Hepatic stellate cell (primary cell): ENCODE measurements at places on chromosomes 6 and 20.
A peak's percentile ranks its signal among the peaks of the same experiment; 100 is the strongest.

DNA sequence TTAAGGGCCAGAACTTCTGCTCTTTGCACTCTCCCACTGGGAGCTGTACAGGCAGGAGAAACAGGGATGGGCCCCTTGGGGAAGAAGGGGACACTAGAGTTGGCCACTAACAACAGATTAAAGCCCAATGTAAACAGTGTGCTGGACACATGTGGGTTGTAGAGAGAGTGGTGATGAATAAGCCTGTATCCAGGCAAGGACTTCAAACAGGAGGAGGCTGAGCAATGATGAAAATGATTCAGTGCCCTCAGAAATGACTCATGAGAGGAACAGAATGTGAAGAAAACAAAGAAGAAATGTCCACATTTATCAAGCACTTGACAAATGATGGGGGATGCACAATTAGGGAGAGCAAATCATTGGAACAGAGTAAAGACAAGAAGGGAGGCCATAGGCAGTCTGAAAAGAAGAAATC lies 242.3 kb downstream of the TBX18 start:
- DNase-seq: peak; percentile 32

DNA sequence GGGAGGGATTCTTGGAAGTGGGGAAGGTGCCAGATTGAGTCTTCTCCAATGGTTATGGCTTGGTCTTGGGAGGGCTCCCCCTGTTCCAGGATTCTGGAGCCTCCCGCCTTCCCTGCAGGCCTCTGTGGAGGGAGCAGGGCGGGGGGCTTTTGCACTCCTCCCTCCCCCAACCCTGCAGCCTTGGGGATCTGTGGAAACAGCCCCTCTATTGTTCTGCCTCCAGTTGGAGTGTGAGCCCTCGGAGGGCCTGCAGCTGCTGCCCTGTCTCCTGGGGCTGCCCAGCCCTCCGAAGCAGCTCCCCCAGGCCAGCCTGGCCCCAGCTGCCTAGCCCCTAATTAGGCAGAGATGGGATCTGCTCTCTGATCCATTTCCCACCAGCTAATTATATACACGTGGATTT lies 14.7 kb downstream of the FAM110A start:
- DNase-seq: no peak

DNA sequence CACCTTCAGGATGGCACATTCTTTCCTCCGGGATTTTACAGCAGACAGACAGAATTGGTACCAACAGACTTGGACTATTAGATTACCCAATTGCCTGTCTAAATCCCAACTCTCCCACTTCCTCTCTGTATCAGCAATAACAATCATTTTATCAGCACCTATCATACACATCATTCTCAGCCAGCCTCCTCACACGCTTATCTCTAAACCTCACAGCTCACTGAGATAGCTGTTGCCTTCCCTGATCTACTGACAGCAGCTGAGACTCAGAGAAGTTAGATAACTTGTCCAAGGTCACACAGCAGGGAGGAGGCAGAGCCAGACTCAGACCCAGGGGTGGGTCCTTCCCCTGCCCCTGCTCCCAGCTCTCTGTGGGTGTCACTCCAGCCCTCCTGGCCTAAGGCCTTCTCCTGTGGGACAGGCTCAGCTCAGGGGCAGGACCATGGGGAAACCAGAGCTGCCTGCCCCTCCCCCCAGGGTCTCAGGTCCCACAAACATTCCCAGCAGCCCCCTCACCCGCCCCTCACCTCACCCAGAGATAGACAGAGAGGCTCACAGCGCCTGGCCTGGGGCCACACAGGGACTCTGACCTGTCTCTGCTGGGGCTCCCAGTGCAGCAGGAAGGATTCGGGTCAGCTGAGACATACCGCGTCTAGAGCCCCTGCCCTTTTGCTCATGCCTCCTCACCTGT lies 92.8 kb downstream of the GRM4 start:
- DNase-seq: no peak

GRCh38 chr20:9565910-9566550 lies 51.6 kb downstream of the LAMP5 start:
- no peak for DNase-seq

DNA sequence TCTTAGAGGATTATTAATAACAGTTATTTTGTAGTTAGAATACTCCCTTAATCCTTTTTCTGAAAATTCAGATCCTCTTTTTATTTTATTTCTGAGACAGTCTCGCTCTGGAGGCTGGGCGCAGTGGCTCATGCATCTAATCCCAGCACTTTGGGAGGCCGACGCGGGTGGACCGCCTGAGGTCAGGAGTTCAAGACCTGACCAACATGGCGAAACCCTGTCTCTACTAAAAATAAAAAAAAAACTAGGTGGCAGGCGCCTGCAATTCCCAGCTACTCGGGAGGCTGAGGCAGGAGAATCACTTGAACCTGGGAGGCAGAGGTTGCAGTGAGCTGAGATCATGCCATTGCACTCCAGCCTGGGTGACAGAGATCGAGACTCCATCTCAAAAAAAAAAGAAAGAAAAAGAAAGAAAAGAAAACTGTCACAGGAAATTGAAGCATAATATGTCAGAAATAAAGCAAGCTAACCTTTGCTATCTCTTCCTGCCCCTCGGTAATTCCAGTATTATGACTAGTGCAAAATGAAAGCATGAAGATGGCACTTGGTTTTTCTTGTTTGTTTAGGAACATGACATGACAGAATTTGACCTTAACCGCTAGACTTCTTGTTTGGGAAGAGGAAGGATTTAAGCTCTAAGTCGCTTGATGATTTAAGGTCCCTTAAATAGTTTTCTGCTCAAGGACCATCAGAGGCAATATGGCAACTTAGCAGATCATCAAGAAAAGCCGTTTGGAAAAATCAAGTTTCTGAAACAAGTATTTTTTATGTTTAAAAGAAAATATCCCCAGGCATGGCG lies 1.8 kb upstream of the RBM39 start:
- no peak for DNase-seq

DNA sequence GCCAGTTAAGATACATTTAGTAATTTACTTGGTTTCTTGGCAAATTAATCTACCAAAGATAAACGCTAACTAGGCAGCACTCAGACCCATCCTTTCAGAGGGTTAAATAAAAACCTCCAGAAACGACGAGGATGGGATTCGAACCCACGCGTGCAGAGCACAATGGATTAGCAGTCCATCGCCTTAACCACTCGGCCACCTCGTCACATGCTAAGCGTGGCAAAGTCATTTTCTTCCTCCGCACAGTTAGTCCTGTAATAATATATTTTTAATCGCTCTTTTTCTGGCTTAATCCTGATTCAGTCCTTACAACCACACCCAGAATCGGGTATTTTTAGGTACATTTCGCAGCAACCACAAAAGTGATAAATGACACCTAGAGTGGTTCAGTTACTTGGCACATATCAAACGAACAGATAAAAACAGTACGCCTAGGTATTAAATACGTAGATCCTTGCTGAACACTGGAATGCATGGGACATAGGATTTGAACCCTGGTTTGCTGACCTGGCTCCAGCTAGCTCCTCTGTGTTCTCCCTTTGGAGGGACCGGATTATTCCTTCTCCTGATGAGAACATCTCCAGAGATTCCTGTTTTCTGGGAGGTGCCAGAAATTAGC lies 71.6 kb downstream of the GPX5 start:
- DNase-seq: peak; percentile 25

GRCh38 chr20:58109126-58109880 lies 119.2 kb downstream of the ANKRD60 start:
- DNase-seq: peak; percentile 52

DNA sequence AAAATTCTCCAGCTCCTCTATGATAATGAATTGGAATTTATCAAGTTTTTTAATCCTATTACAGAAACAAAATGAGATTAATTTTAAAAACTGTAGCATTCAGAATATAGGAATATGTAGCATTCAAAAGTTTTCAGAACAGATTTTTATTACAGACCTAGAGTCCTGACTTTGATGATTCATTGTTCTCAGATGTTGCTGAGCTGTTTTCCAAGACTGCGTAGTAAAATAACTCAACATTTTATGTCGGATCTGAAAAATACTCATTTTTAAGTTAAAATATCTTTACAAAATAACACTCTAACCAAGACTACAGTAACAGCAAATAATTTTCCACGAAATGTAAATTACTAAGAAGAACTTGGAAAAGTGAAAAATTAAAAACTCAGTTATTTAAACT lies 67.1 kb downstream of the SYCP2 start:
- no peak for DNase-seq

DNA sequence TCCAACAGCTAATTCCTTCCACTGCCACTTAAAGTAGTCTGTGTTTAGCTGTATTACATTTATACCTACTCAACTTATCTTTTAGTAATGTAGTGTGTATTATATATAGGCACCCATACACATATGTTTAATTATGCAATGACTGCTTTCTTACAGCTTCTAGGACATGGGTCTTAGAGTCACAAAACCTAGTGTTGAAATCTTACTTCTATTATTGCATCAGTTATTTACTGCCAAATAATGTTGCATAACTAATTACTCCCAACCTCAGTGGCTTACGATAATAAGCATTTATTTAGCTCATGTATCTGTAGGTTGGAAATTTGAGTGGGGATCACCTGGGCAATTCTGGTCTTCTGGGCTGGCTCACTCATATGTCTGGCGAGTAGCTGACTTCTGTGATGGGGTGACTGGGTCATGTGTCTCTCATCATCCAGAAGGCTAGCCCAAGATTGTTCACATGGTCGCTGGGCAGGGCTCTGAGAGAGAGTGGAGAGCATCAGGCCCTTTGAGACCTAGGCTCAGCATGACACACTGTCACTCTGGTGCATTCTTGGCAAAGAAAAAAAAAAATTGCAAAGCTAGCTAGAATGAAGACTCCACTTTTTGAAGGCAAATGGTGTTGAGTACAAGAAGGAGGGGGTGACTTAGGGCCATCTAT lies 187.0 kb downstream of the PLCB1 start:
- DNase-seq: no peak

DNA sequence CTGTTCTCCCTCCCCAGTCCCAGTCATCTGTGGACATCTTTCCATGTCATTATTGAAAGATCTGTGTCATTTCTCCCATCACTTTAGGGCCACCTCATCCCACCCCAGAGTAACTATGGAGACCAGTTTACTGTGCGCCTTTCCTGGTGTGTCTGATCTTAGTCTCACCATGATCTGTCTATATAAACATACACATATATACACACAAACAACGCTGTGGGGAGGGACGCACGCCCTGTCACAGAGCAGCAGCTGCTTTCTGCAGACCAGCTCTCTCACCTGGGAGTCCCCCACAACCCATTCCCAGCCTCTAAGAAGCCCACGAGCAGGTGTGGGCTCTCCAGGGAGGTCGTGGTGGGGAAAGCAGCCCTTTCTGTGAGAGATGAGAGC lies 68.1 kb upstream of the TOX2 start:
- DNase-seq: no peak

GRCh38 chr6:93391965-93392364 lies 27.4 kb downstream of the EPHA7 start:
- DNase-seq: no peak

GRCh38 chr6:41215777-41216176 lies 12.4 kb upstream of the TREML4 start:
- no peak for DNase-seq

GRCh38 chr20:9617940-9618339 lies 103.5 kb downstream of the LAMP5 start:
- peak; percentile 28 for DNase-seq

DNA sequence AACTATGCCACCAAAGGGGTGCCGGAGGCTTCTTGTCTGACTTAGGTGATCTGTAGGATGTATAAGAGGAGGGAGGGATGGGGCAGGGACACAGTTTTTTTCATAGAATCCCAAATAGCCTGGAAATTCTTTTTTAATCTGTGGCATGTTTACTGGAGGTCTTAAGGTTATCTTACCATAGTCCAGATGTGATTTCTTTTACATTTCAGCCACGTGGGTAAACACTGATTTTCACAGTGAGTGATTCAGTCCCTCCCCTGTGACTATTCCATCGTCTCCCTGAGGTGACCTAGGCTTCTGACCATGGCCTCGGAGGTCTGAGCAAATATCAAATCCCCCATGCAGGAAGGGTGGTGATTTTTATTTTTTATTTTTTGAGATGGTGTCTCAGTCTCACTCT lies 67.7 kb downstream of the AKAP12 start:
- DNase-seq: no peak

GRCh38 chr6:96542702-96543101 lies 20.2 kb upstream of the FHL5 start:
- DNase-seq: no peak

- DNase-seq: no peak
Observed at GRCh38 chr6:159894991-159895390, 4.2 kb downstream of the MAS1 start.

DNA sequence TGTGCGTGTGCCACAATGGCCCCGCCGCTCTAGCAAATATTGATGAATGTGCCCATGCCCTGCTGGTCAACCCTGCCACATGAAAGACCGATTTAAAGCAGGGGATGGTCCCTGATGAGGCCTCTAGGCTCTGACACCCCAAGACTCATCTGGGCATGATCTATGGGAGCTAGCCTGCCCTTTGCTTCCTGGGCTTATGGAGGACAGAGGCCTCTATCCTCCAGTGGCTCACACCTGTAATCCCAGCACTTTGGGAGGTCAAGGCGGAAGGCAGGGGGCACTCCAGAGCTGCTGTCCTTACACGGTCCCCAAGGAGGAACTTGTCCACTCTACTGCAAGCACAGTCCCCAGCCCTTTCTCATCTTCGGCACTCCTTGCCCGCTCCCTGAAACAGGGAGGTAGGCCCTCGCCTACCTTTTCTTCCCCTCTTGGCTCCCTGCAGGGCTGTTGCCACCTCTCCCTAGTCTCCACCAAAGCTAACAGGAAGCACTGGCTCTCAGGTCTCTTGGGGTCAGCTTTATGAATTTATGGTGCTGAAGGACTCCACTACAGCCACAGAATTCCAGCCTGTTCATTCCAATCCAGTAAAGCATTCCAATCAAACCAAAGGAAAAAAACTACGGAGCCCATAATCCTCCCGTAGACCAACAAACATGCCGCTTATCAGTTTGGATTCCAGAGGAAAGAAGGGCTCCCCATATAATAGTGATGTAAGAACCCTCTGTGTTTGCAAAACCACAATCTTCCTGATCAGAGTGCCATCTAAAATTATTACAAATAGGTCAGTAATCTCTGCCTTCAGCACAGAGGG lies 48.7 kb upstream of the FOXQ1 start:
- DNase-seq: no peak

DNA sequence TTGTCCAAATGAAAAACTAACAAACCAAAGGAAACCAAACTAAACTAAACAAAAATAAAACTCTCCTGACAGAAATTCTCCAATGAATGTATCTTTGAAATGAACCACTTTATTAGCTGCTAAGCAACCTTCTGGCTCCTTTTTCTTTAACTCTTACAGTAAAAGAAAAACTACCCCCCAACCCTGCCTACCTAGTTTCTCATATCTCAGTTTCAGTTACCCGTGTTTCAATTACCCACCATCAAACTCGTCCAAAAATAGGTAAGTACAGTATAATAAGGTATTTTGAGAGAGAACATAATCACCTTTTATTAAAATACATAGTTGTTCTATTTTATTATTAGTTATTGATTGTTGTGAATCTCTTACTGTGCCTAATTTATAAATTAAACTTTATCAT lies 177.4 kb upstream of the THEMIS start:
- no peak for DNase-seq

- no peak for DNase-seq
Observed at GRCh38 chr6:75085931-75086635, 119.8 kb downstream of the COL12A1 start.

DNA sequence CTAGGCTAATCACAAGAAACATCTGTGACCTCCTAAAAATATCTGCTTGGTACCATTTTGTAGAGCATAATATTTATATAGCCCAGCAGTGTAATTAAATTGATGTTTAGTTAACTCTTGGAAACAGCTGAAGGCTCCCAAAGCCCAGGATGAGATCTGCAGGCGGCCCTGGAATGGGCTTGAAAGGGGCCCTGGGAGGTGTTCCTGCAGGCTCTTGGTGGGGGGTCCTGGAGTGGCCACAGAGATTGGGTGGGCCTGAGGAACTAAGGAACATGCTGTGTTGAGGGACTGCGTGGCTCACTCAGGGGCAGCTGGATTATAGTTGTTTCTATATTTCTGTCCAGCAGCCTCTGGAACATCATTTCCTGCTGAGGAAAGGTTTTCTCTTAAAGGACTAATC lies 9.2 kb downstream of the SCP2D1 start:
- no peak for DNase-seq
